ENCODE measurements at places on chromosomes 7 and 10.

GRCh38 chr7:114901771-114902170 lies 20.1 kb upstream of the MDFIC start:
- DNase-seq, result no peak

- DNase-seq, result no peak
Observed at GRCh38 chr10:2921956-2922680, 145.2 kb upstream of the PFKP start.

DNA sequence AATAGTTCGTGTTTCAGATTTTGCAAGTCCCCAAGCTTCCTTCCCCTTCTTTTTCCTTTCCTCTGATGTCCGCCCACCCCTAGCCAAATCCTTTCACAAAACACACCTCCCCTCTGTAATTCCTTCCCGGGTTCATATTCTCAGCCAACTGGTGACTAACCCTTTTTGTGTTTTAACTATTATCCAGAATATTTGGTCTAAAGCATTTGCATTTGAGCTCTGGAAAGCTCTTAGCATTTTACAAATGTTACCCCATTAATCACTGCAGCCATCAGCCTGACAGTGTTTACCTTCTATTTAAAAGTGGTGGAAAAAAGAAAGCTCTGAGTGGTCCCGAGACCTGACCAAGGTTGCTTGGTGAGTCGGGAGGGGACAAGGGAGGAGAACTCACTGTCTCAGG lies 139.0 kb downstream of the CREB5 start:
- no peak for DNase-seq

DNA sequence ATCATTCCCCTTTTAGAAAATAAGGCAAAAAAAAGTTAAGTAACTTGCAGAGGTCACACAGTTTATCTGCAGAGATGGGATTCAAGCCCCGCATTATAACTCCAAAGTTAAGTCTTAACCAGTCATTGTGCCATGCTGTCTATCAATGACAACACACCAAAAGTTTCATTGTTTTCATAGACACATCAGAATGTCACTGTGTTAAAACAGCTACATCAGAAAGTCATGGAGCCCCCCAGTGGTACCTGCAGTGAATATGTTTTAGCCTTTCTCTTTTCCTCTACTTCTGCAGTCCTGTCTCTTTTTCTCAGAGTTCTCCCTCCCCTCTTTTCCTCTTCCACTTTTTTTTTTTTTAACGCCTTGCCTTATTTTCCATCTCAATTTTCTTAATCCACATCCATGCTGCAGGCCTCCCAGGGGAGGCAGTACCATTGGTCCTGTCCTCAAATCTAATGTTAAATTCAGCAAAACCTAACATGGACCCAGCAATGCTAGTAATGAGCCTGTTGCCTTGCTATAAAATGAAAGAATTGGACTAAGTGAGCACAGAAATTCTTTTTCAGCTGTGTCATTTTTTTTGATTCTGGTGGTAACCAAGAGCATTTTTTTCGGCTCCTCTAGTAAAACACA lies 3.8 kb upstream of the NRCAM start:
- no peak for DNase-seq

DNA sequence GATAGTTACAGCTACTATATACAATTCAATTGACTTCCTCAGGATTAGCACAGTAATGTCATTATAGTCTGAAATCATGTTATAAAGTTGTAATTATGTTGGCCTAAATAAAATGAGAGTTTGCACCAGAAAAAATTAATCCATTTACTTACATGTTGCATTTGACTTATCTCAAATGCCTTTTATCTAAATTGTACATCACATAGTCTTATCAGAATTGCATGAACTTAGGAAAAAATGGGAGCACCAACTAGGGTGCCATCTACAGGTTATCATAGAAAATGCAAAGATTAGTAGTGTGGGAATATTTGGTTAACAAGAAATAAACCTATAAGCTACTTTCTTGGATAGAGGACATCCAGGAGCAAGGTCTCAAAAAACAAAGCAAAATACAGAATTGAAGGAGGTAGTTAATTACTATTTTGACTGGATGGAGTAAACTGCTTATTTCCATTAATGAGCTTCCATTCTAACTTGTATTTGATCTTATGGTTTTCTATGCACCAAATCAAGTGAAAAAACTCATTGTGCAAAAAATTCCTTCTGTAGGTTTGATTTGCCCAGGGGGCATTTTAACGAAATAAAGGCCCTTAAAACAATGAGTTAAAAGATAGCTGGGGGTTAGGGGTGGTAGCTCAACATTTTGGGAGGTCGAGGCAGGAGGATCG lies 60.0 kb upstream of the ORC5 start:
- no peak for DNase-seq

- no peak for DNase-seq
Observed at GRCh38 chr10:6951732-6952131, 371.7 kb upstream of the PRKCQ start.

GRCh38 chr7:158238616-158239289 lies 348.9 kb downstream of the PTPRN2 start:
- no peak for DNase-seq

DNA sequence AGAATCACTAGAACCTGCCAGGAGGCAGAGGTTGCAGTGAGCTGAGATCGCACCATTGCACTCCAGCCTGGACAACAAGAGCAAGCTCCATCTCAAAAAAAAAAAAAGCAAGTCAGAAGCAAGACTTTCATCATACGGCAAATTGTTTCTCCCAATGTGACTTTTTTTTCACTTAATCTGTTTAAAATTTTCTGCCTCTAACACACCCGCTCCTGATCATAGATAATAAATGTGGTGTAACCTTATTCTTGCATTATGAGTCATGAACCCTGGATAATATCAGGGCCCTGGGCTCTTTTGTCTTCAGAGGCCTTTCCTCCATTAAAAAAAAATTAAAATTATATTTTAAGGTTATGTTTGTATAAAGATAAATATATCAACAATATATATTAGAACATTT lies 111.4 kb upstream of the JCAD start:
- no peak for DNase-seq

- no peak for DNase-seq
Observed at GRCh38 chr7:105164751-105165150, 150.7 kb downstream of the KMT2E start.

- DNase-seq, result no peak
Observed at GRCh38 chr10:102242118-102242485, 790 bp upstream of the PITX3 start.

DNA sequence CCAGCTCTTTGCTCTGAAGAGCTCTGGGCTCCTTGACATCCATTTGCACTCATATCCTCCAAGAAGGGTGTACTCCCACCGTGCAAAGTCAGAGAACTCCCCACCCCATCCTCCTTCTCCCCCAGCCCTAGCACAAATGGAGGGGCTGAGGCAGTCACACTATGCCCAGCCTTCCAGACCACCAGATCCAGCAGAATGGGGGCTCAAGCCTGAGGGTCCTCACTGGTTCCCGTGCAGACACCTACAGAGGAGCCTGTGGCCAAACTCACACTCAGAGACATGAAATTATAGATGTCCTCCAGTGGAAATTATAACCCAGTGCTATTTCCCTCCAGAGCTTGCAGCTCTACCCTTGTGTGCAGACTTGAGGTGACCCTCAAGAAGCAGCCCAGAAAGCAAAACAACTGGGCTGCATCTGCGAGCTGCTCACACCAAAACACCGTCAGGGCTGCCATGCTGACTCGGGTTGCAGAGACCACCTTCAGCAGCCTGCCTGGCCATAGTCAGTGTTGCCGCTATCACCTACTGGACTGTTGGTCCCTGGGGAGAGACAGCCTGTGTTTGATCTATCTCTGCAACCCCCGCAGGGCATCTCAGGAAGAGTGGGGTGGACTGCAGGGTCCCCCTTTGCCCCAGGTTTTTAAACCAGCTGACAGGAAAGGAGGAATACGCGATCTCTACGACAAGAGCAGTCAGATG lies 7.4 kb downstream of the ZNF488 start:
- no peak for DNase-seq

- DNase-seq, result no peak
Observed at GRCh38 chr7:116284390-116284789, 74.1 kb downstream of the TES start.

DNA sequence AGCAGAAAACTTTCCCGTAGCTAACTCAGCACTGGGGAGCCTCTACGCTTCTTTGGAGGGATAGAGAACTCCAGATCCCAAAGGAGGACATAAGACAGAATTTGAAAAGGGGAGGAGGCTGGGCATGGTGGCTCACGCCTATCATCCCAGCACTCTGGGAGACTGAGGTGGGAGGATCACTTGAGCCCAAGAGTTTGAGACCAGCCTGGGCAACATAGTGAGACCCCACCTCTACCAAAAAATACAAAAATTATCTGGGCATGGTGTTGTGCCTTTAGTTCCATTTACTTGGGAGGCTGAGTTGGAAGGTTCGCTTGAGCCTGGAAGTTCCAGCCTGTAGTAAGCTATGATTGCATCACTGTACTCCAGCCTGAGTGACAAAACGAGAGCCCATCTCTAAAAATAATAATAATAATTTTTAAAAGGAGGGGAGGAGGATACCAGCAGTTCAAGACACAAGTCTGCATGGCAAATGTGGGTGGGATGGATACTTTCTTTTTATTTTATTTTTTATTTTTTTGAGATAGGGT lies 165.9 kb upstream of the SH2B2 start:
- DNase-seq, result no peak

DNA sequence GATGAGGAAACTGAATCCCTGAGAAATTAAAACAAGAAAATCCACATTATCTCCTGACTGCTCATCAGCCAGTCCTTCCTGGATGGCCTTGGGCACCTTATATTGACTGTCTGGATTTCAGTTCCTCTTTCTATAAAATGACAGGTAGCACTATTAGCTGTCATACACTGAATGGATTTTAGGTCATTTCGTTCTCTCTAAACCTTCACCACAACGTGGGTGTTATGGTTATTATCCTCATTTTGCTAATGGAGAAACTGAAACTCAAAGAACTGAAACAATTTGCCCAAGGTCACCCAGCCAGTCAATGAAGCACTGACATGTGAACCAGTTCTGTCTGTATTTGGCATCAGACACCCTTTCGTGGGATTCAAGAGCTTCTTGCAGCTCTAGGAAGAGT lies 193.8 kb downstream of the CYP26A1 start:
- no peak for DNase-seq

GRCh38 chr10:63300801-63301200 lies 165.0 kb downstream of the JMJD1C start:
- DNase-seq, result no peak

DNA sequence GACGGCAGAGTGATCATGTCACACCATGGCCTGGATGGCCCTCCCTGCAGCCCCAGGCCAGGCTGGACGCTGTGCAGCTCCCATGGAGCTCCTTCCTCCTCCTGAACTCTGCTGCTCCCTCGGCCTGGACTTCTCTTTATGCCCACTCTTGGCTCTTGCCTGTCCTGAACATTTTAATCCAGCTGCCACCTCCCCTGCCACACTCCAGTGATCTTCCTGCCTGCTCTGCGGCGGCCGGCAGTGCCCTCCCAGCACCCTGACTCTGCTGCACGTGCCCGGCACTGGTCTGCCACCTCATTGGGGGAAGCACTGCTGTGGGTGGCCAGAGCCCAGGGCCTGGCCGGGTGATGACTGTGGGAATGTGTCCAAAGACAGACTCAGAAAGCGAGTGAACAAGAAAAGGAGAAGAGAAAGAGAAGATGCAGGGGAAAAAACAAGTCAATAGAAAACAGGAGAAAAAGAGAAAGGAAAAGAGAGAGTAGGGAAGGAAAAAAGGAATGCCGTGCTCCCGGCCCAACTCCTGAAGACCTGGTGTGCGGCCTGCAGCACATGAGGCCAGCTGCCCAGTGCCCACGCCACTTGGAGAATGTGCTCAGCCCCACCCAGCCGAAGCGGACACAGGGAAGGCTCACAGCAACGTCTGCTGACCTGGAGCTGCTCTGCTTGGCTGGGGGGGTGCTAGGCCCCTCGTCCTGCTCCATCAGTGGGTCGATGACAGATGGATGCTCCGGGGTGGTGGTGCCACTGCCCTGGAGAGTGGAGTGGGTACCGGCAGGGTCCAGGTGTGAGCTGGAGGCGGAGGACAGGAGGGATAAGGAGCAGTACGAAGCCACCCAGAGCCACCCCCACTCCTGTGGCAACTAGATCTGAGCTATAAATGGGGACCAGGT lies 115.9 kb downstream of the DLG5 start:
- no peak for DNase-seq

- no peak for DNase-seq
Observed at GRCh38 chr10:49759787-49760551, 2.2 kb downstream of the OGDHL start.

GRCh38 chr7:107768263-107768662 lies 24.3 kb downstream of the CBLL1 start:
- no peak for DNase-seq

DNA sequence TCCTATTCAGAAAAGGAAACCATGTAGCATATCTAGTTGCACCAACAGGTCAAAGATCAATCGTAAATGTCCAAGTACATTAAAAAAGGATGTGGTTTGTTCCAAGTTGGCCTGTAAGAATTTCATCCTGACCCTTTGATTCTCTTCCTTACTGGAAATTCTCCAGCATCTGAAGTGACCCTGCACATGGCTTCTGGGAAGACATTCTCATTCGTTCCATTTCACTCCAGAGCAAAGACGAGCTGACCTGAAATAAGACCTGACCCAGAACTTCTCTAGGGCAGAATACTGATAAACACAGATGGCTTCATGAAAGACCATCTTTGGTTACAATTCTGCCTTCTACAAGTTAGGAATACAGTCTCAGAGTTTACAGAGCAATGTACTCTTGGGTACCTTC lies 39.8 kb downstream of the ASB4 start:
- no peak for DNase-seq

GRCh38 chr10:118953598-118954393 lies 75.7 kb upstream of the NANOS1 start:
- no peak for DNase-seq

GRCh38 chr7:135898226-135898625 lies 78.9 kb downstream of the MTPN start:
- no peak for DNase-seq

DNA sequence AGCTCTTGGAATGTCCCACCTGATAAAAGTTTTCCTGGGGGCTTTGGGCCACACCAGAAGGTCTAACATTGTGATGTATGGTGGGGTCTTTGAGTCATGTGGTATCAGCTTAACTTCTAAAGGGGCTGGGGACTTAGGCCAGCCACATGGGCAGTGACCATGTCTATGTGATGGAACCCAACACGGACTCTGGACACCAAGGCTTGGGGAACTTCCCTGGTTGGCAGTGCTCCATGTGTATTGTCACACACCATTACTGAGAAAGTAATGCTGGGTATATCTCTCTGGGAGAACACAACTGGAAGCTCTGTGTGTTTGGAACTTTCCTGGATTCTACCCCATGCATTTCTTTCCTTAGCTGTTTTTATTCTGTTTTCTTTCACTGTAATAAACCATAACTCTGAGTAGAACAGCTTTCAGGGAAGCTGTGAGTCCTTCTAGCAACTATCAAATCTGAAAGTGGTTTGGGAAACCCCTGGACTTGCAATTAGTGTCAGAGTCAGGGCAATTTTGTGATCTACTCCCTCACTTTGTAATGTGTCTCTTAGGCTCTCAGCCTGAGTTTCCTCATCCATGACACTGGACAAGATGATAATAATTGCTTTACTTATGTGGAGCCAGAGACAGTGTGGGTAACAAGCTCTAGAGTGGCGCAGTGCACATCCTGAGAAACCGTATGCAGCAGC lies 28.4 kb upstream of the AGK start:
- DNase-seq, result no peak
